Activated T-cell treated with anti-CD3 and anti-CD28 coated beads, Interleukin-2, amount 50 U/mL, for 24 hours (primary cell): ENCODE measurements at places on chromosomes 7 and 10.

DNA sequence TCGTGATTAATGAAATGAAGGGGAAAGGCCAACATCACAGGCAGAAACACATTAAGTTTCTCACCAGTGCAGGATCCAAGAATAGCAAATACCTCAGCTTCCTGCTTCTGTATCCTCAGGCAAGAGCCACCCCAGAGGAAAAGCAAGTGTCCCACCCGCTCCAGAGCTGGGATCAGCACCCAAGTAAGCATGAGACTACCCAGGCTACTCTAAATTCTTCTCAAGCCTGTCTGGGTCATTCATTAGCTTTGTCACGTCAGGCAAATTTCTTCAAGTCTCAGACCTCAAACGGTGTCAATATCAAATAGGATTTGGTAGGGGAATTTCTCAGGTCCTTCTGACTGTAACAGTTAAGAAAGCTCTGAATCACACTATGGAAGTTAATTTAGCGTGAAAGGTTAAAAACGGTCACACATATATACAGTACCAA lies 59.0 kb downstream of the GNA12 start:
- no peak for DNase-seq

DNA sequence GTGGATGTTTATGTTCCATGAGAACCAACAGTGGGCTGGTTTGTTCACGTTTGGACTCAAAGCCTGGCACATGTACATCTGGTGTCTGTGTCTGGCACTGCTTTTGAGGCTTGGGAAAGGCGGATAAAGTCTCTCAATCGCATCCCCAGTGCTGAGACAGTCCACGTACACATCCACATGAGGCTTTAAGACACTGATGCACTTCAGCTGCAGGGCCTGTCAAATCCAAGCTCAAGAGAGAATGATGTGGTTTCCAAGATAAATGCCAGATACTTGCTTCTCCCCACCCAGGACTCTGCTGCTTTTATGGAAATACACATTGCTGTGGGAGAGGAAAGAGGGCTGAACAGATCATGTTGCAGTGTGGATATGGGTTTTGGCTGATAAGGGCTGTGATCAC lies 178.4 kb downstream of the ADARB2 start:
- no peak for DNase-seq

GRCh38 chr7:100466653-100467605 lies 2.9 kb upstream of the SPACDR start:
- DNase-seq = no peak

- no peak for DNase-seq
Observed at GRCh38 chr7:51817694-51818225, 501.2 kb upstream of the COBL start.

DNA sequence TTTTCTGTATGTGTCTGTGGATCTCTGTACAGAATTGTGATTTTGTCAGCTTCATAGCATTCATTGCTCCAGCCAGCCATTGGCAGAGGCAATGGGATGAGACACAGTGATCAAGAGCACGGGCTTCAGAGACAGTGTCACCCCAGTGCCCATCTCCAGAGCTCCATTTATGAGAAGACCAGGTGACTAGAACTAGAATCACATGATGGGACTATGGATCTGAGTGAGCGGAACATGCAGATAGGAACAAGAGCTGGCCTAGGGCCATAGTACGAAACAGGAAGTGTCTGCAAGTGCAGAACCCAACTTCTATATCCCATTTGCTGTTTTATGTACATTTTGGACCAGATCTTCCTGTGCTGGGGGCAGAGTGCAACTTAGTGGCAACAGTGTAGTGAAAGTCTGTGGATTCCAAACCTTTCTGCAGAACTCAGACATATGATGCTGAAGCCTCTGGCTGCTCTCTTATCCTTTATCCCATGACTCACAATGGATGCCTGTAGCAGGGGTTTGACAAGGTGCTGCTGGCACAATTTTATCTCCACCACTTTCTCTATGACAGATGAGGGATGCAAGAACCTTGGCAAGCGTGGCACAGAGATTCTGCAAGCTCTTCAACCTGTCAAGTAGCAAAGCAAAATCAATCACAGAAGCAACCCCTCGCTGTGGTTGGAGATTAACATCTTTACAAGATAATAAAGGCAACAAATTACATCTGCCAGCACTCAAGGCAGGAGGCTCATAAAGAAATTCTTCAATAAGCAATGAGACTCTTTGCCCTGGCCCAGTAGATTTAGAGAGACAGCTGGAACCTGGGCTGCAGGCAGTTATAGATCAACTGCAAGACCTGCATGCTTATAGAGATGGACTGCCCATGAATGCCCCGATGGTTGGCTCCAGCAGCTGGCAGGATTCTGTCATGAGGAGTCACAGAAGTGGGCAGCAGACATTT lies 681.3 kb downstream of the TNS3 start:
- no peak for DNase-seq

DNA sequence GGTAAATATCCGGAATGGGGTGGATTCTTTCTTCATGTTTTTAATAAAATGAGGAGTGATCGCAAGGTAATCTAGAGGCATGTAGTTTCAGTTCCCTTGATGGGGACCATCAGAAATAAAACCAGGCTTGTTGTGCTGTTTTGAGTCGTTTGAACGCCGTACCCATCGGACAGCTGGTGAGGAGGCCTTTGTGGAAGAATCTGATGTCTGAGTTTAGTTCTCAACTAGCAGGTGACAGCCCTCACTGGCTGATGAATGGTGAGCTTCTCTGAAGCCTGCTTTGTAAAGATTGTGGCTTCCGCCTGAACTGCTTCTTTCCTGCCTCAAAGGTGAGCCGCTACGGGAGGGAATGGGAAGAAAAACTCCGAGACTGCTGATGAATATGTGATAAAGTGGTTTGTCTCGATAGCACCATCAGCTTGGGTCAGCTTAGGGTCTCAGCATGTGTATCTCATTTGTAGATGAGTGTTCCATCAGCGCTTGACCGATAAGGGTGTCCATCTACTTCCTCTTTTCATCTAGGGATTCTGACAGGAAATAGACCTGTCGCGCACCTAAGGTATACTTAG lies 977 bp downstream of the TMEM248 start:
- peak; percentile 41 for DNase-seq

DNA sequence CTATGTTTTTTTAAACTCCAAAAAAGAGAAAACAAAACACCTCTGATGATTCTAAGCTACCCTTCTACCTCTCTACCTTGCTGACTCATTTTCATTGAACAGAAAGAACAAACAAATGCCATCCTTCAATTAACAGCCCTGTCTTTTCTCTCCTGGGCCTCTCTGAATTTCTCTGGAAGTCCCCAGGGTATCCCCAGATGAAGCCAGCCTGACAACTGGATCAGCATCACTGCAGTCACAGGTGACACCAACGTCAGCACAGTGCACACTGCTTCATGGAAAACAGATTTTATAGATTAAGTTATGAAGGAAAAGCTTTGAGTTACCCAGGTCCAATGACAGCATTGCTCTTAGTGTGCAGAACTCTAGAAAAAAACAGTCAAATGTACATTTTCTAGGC lies 5.7 kb downstream of the HUS1 start:
- DNase-seq = no peak

DNA sequence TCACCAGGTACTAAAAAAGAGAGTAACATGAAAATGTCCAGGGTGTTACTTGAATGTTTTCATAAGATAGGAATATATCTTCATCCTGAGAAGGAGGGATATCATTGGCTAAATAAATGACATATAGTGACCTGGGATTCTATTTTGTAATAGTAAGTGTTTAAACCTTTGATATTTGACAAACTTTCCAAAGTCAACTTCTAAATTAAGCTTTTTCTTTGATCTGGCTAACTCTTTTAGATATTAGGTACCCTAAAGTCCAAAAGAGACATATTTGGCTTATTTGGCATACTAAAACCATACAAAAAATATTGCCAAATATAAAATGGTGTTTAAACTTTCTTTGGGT lies 22.4 kb upstream of the CREB3L2 start:
- DNase-seq = no peak

- no peak for DNase-seq
Observed at GRCh38 chr10:35462491-35462934, 126.2 kb downstream of the CCNY start.

DNA sequence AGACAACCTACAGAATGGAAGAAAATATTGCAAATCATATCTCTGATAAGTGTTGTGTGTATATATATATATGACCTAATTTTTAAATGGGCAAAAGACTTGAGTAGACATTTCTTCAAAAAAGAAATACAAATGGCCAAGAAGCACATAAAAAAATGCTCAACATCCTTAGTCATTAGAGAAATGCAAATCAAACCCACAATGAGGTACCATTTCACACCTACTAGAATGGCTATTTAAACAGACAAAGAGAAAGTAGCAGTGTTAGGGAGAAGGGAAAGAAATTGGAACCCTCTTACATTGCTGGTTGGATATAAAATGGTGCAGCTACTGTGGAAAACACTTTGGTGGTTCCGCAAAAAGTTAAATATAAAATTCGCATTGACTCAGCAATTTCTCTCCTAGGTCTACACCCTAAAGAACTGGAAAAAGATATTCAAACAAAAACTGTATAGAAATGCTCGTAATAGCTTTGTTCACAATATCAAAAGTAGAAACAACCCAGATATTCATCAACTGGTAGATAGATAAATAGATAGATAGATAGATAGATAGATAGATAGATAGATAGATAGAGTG lies 16.3 kb downstream of the ACSL5 start:
- DNase-seq = no peak

GRCh38 chr10:12481924-12482323 lies 132.6 kb downstream of the CAMK1D start:
- no peak for DNase-seq

DNA sequence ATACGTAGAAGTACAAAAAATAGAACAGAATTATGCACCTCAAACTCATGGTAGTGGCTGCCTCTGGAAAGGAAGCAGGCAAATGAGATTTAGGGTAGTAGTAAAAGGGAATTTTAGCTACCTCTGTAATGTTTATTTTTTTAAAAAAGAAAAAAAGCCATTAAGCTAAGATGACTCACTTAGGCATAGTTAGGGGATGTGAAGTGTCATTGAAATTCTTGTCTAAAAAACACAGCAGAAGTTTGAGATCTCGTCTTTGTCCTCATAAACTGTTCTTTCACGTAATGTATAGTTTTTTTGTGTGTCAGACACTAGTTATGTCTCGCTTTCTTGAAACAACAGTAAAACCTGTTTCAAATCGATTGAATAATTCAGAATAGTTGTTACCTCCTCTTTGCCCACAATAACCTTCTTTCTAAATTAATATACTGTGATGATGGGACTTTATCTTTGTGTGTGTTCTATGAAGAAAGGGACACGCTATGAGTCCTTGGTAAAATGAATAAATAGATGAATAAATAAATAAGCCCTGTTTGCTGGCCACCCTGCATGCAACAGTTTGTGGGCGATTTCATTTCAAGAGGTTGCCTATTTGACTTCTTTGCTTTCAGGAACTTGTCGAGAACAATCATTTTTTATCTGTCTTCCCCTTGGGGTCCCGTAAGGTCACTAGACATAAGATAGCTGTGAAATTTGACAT lies 14.5 kb upstream of the FBXW4 start:
- DNase-seq = no peak

DNA sequence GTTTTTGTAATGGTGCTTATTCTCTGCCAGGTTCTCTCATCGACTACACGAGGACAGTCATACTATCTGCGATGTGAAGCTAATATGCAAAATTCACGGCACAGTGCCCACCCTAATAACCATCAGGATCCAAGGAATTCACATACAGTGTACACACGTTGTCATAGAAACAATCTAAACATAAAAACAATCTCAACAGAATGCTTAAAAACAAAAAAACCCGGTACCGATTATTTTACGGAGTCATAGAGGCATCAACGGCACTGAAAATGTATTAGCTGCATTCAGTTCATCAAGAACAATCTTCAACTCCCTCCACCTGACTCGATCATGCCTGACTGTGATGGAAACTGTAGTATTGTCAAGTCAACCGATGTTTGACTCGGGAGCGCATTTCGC lies 628 bp downstream of the MRPS33 start:
- DNase-seq = no peak

DNA sequence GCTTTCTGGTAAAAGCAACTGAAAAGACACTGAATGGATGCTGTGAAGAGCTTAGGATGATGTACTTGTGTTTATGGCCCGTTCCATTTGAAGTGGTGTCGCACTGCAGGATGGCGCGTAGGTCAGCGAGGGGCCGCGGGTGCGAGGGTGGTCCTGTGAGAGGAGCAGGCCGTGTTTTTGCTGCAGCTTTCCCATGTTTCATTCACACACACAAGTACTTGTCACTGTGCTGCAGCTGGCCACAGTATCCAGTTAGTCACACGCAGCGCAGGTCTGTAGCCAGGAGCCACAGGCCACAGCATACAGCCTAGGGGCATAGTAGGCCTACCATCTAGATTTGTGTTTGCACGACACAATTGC lies 23.2 kb downstream of the WIPI2 start:
- peak; percentile 6 for DNase-seq

DNA sequence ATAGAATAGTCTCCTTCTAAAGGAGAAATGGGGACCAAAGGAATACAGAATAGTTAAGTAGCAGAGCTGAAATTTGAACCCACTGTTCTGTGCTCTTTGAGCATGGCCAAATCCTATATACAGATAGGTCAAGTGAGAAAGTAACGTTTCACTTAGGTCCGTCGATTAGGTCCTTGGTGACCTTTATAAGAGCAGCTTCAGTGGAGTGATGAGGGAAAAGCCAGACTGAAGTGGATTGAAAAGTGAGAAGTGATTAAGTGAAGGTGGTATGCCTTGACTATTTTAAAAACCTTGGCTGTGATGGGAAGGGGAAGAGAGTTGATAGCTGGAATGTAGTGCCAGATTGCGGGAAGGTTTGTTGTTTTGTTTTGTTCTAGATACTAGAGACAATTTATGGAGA lies 10.6 kb upstream of the LSMEM1 start:
- no peak for DNase-seq

DNA sequence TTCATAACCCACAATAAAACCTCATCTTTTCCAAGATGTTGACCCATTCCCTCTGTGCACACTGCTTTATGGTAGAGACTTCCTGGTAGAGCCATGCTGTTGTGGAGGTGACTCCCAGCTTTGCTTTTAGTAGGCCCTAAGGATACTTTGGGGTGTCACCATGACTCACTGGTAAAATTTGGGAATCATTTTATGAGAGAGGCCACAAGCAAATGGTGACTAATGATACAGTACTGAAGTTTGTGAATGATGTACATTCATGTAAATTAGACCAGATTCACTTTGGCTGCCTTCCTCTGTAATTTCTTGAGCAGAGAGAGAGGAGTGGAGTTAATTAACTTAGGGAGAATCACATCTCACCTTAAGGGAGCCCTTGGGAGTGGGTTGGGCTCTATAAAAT lies 686.5 kb downstream of the LRMDA start:
- DNase-seq = no peak

DNA sequence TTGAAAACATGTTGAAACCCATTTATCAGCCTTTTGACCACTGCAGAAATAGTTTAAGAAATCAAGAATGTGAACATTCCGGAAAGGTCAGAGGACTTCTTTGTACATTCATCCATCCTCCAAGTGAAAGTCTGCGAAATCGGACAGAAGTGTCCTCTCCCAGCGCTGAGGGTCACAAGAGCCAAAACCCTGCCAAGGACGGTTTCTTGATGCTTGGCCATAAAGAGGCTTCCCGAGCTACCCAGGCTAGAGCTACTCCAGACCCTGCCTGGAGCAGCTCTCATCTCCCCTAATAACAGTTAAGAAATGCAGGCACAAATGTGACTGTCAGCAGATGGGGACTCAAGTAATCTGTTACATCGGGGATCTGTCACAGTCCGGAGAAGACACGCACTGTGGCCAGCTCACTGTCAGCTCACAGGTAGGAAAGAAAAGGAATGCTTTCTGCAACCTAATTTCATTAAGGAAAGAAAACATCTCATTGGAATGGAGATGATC lies 4.5 kb upstream of the CYTH3 start:
- DNase-seq = no peak

- DNase-seq = no peak
Observed at GRCh38 chr7:72538147-72538546, 126.0 kb upstream of the CALN1 start.
